SJCRH30 (cell line): ENCODE measurements at places on chromosomes 3 and 15. TPM values are rescaled to one million over a fixed set of nuclear protein-coding genes. Genes with fewer than 3 reads are reported as not detected.

Gene SRP14
- total RNA-seq, result 406 and 411 TPM in 2 replicates

Gene GFM1
- total RNA-seq, result 48.1 and 58.2 TPM in 2 replicates

DNA sequence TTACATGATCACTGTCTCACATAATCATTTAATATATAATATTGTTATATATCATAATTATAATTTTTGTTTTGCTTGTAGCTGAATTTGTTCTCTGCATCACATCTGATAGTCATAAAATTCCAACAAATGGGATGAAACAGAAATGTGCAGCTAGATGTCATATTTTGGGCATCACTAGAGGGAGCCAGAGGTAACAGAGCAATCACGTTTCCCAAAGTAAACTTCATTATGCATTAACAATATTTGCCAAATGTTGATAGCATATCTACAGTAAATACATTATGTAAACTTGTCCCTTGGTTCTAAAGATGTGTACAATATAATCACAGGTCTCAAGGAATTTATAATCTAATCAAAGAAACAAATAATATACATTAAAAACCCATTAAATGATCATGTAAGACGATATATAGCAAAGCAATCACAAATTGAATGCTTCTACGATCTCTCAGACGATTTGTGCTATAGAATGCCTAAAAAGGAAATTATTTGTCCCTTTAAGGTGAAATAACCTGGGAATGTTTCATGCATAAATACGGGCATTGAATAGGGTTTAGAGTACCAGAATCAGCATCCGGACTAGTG is 234.2 kb upstream of the MCTP2 start:
- peak; percentile 23 for DNase-seq
- no peaks in the 10 kb centered on the region for H3K36me3 ChIP-seq
- no peak overlapping the region for H3K4me3 ChIP-seq
- H3K4me1 ChIP-seq, result no peaks in the 10 kb centered on the region

DNA sequence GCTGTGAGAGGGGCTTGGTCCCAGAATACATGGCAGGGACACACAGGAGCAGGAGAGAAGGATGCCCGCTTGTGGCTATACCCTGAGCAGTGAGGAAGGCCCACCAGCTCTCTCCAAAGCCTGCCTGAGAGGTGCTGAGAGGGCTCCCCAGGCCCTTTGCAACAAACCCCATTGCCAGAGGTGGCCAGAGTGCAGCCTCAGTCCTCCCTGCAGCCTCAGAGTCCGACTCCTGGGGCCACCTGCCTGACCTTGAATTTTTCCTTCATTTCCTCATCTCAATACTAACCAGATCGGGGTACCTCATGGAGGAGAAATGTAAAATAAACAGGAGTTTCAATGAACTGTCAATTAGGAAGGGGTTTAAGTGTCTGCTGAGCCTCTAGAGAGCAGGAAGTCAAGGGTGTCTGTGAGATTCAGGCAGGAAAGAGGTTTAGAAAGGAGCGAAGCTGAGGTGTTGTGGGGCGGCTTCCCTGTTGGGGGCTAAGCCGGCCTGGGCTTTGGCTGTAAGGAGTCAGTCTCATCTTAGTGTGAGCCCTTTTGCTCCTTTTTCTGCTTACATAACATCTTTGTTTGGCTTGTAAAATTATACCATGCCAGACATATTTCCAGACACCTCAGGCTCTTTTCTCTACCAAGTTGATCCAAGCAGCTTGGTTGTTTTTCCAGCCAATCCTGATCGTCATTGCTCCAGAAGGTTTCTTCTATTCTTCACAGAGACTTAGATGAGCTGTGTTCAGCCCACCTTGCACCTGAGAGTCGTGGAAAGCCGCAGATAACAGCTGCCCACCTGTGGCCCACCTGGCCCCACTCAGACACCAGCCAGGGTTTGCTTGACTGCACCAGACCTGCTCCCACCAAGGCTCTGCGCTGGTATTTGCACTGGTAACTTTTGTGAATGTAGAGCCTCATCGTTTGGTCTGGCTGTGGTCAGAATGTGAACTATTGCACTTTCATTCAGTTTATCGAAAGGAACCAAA is 36.7 kb downstream of the CMTM7 start:
- H3K4me1 ChIP-seq, result peaks cover 4% of the 10 kb centered on the region
- H3K4me3 ChIP-seq, result no peak overlapping the region
- H3K27me3 ChIP-seq, result no peaks in the 10 kb centered on the region

- no peaks in the 10 kb centered on the region for H3K27me3 ChIP-seq
- no peak overlapping the region for H3K27ac ChIP-seq
- no peaks in the 10 kb centered on the region for H3K36me3 ChIP-seq
- H3K4me3 ChIP-seq, result no peak overlapping the region
- H3K4me1 ChIP-seq, result no peaks in the 10 kb centered on the region
Measured at GRCh38 chr15:94164971-94165370, 66.4 kb upstream of the MCTP2 start.

- no peak for DNase-seq
- H3K4me3 ChIP-seq, result no peak overlapping the region
- no peaks in the 10 kb centered on the region for H3K27me3 ChIP-seq
Measured at GRCh38 chr3:156981005-156981404, 154.9 kb downstream of the LEKR1 start.

DNA sequence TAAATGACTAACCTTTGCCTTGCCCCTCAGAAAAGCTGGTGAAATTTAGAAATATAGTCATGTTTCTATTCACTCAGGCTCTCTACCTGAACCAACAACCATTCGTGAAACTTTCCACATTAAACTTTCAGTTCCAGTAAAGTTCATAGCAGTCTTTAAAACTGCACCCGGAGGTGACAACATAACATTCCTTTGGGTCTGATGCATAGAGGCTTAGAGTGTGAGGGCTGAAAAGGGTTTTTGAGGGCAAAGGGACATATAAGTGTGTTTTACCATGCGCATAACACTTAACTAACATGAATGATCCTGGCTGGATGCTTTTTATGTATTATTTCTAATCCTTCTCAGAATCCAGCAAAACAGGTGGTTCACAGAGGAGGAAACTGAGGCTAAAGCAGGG is 471.7 kb upstream of the MCTP2 start:
- no peak for DNase-seq
- H3K4me3 ChIP-seq, result no peak overlapping the region
- no peaks in the 10 kb centered on the region for H3K36me3 ChIP-seq

GRCh38 chr3:47047673-47048072 is 68.2 kb downstream of the NBEAL2 start:
- no peak overlapping the region for H3K4me3 ChIP-seq
- H3K36me3 ChIP-seq, result peaks cover 11% of the 10 kb centered on the region
- H3K27me3 ChIP-seq, result no peaks in the 10 kb centered on the region
- no peaks in the 10 kb centered on the region for H3K4me1 ChIP-seq
- no peak for DNase-seq
- no peak overlapping the region for H3K27ac ChIP-seq

- no peak overlapping the region for H3K4me3 ChIP-seq
- no peak for DNase-seq
- H3K27ac ChIP-seq, result no peak overlapping the region
- H3K4me1 ChIP-seq, result no peaks in the 10 kb centered on the region
- H3K27me3 ChIP-seq, result no peaks in the 10 kb centered on the region
Measured at GRCh38 chr3:67016522-67017080, 18.5 kb downstream of the KBTBD8 start.

- no peaks in the 10 kb centered on the region for H3K4me1 ChIP-seq
- H3K27me3 ChIP-seq, result no peaks in the 10 kb centered on the region
- no peaks in the 10 kb centered on the region for H3K36me3 ChIP-seq
- H3K4me3 ChIP-seq, result no peak overlapping the region
Measured at GRCh38 chr3:18087988-18088387, 337.2 kb downstream of the SATB1 start.

- no peak for DNase-seq
- peaks cover 3% of the 10 kb centered on the region for H3K4me1 ChIP-seq
- no peak overlapping the region for H3K27ac ChIP-seq
- H3K36me3 ChIP-seq, result no peaks in the 10 kb centered on the region
- no peaks in the 10 kb centered on the region for H3K27me3 ChIP-seq
Measured at GRCh38 chr3:106008766-106009165, 140.0 kb upstream of the CBLB start.

- no peaks in the 10 kb centered on the region for H3K36me3 ChIP-seq
- H3K4me1 ChIP-seq, result no peaks in the 10 kb centered on the region
- H3K27me3 ChIP-seq, result no peaks in the 10 kb centered on the region
- DNase-seq, result no peak
Measured at GRCh38 chr3:46110701-46111493, 83.6 kb upstream of the XCR1 start.

DNA sequence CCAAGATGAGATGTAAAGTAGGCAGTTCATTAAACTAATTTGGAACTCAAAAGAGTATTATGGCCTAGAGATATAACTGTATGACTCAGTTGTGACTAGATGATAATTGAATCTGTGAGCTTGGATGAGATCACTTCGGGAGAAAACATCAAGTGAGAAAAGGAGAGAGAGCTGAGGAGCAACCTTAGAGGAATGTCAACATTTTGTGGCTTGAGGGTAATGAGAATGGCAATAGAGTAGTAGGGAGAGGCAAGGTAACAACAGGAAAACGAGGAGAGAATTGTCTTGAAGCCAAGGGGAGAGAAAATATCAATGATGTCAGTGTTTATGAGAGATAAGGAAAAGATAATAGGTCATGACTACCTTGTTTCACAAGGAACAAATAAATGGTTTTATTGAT is 580.2 kb downstream of the NLGN1 start:
- no peak overlapping the region for H3K27ac ChIP-seq
- H3K4me1 ChIP-seq, result no peaks in the 10 kb centered on the region
- H3K36me3 ChIP-seq, result no peaks in the 10 kb centered on the region
- DNase-seq, result no peak
